Thoracic aorta endothelial cell (primary cell): ENCODE measurements at places on chromosomes 2 and 18. TPM values are rescaled to one million over a fixed set of nuclear protein-coding genes. Genes with fewer than 3 reads are reported as not detected.

Gene XIRP2
- total RNA-seq, result under 0.01 and 0.14 TPM in 2 replicates

Gene ATP6V1C2
- 0.07 TPM in 1 of 2 replicates, not detected in the other for total RNA-seq

Gene POTEI
- total RNA-seq, result 0.07 and 0.66 TPM in 2 replicates

Gene HOXD12
- total RNA-seq, result not detected in 2 replicates

Gene SLC16A14
- 0.13 and 0.93 TPM in 2 replicates for total RNA-seq

Gene DTNA
- 15.0 and 19.8 TPM in 2 replicates for total RNA-seq

Gene VWA3B
- total RNA-seq, result 0.07 TPM in 1 of 2 replicates, not detected in the other

Gene SNRPD1
- total RNA-seq, result 37.3 and 42.0 TPM in 2 replicates

Gene TNS1
- 37.0 and 38.2 TPM in 2 replicates for total RNA-seq

Gene EDAR
- not detected in 2 replicates for total RNA-seq

Gene WIPF1
- 20.2 and 21.1 TPM in 2 replicates for total RNA-seq

Gene CD207
- total RNA-seq, result not detected in 2 replicates
